Stimulated activated CD4-positive, alpha-beta T cell treated with anti-CD3 and anti-CD28 coated beads, TNF-alpha, amount 100 ng/mL, for 24 hours (primary cell): ENCODE measurements at places on chromosomes 5 and 9.

DNA sequence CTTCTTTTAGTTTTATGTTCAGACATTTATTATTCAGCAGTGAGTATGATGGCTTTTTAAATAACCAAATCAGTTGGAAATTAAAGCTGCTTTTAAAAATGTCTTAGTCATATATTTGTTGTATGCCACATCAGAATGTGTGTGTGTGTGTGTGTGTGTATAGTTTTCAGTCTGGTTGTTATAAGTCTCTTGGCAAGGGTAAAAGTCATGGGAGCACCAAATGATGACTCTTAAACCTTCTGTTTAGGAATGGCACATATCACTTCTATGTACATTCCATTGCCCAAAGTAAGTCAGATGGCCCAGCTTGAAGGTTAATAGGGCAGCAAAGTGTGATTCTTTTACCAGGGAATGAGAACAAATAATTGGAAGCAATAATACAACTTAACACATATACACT, 135.9 kb downstream of the RNF180 start:
- no peak for DNase-seq

DNA sequence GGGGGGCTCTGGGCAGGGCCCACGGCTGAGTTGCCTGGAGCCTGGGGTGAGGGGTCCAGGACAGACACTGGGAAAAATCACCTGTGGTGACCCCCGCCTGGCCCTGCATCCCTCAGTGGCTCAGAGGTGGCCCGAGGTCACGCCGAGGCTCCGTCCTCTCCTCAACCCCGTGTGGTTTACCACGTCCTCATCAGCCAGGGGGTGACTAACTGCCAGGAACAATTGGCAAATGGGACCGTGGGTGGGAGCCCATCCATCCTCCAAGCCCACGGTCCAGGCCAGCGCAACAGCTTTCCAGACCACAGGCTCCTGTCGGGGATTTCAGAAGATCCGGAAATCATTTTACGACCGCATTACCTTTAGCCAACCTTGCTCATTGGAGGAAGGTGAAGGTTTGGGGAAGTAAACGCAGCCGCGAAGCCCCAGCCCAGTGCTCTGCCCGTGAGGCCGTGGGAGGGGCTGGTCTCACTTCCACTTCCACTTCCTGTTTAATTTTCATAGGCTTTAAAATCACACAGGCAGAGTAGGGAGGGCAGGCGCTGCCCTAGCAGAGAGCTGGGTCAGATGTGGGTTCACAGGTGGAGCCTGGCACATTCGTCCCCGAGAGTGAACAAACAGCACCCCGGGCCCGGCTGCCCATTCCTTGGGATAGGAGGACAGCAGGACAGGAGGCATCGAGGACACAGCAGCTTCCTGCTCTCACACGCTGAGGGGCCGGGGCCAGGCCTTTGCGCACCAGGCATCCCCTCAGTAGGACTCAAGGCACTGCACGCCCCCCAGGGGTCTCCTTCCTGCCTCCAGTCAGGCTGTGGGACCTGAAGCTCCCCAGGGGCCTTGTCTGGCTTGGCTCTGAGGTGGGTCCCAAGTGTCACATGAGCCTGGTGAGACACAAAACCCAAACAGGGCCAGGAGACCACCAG, 19.8 kb upstream of the SLC9A3 start:
- DNase-seq, result peak; percentile 50

DNA sequence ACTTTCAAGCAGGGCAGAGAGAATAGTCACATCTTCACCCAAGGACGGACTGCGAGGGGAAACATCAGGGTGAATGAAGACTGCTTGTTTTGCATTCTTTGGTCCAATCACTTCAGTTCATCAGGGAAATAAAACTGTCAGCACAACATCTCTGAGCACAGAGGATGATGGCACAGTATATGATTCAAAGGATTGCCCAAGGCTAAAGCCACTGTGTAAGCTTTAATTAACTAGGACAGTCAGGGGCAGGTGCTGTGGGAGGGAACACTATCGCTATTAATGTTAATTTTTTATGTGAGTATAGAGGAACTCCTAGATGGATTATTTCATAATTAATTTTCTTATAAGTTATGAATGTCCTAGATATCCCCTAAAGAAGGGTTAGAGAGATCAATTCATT, 112.1 kb downstream of the BASP1 start:
- no peak for DNase-seq

- no peak for DNase-seq
These were observed 40.8 kb upstream of the CLK4 start for GRCh38 chr5:178667688-178668087.

- no peak for DNase-seq
These were observed 222.3 kb downstream of the PARP8 start for GRCh38 chr5:50888751-50889150.

- no peak for DNase-seq
These were observed 746 bp upstream of the NPM1 start for GRCh38 chr5:171386861-171387344.

- DNase-seq, result no peak
These were observed 7.6 kb upstream of the ANKRD34B start for GRCh38 chr5:80577707-80578106.

GRCh38 chr5:54956922-54957321, 28.5 kb downstream of the ESM1 start:
- DNase-seq, result no peak

- no peak for DNase-seq
These were observed 150.0 kb downstream of the NSG2 start for GRCh38 chr5:174195517-174195916.

- no peak for DNase-seq
These were observed 86.5 kb upstream of the SGCD start for GRCh38 chr5:156240414-156240813.

DNA sequence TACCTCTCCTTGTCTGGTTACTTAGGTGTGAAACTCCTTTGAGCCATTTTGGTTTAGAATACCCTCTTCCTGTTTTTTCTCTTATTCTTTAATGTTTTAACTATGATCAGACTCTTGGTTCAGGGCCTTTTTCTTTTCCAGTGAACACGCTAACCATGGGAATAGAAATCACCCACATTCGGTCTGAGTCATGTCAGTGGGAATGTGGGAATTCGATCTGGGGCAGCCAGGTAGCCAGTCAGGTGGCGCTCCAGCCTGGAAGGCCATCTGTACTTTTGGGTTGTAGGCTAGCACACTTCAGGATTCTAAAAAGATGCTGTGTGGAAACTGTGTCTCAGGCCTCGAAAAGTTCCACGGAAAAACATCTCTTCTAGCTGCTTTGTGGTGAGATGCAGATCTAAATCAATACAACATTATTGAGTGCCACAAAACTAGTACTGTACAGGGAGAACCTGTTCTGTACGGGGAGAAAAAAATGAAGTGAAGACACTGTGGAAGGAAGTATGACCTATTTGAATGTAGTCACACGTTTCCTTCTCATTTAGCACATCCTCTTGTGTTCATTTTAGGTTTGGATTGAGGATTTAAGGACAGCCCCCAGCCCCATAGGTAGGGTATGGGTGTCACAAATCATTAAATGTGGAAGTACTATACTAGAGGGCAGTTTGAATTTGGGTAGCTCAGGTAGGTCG, 36.4 kb downstream of the SNX30 start:
- no peak for DNase-seq

GRCh38 chr5:137833463-137833862, 34.2 kb upstream of the MYOT start:
- DNase-seq, result no peak

GRCh38 chr5:83474161-83474796, 2.7 kb downstream of the VCAN start:
- DNase-seq, result no peak
